ENCODE measurements at places on chromosomes 12 and 14.
A peak's percentile ranks its signal among the peaks of the same experiment; 100 is the strongest.

- DNase-seq: no peak
These were observed 88.9 kb upstream of the NRXN3 start for GRCh38 chr14:78081245-78081644.

GRCh38 chr12:68007033-68007432 lies 17.8 kb downstream of the IFNG-AS1 start:
- DNase-seq: no peak

GRCh38 chr14:21965042-21965441 lies 291.4 kb upstream of the OR4E1 start:
- no peak for DNase-seq

DNA sequence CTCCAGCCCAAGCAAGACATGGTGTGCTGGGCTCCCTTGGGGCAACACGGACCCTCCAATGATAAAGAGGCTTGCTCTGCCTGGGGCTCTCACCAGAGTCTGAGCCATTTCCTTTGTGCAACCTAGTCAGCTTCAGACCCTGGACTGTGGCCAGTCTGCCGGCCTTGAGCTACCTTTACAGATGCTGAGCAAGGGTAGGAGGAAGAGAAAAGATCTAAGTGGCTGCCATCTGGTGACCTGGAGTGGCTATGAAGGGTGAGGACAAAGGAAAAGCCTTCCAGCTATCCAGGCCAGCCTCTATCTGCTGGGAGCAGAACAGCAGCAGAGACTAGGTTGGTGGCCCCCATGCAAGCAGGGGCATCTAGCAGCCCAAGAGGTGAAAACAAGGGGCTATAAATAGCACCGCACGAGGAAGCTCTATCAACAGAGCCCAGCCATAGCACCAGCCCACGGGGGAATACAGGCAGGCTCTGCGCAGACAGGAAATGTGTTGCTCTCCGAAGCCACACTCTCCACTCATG lies 230.1 kb downstream of the FOXN3 start:
- peak; percentile 41 for DNase-seq

GRCh38 chr14:93753647-93754046 lies 34.6 kb downstream of the PRIMA1 start:
- no peak for DNase-seq

All from amniotic epithelial cell (primary cell).